Activated gamma-delta T cell treated with anti-CD3 and anti-CD28 coated beads, Interleukin-2, amount 50 U/mL, for 16 hours (primary cell): ENCODE measurements at places on chromosomes 7 and 10.

DNA sequence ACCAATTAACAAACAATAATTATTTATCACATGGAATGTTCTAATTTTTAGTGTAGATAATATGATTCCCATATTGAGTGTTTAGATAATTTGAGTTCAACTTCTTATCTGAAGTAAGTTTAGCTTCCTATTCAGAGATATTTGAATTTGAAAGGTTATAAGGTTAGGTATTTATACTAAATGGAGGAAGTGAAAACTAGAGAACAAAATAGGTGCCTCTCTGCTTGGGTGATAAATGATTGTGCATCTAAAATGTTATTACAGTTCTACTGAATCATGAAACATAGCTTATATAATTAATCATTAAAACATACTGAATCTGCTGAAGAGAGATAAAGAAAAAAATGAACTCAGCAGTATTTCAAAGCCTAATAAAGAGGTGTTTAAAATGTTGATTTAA lies 1174.3 kb downstream of the XPNPEP1 start:
- no peak for DNase-seq

- no peak for DNase-seq
Measured at GRCh38 chr7:42727451-42727850, 184.4 kb downstream of the C7orf25 start.

GRCh38 chr10:117239721-117240620 lies 943 bp upstream of the SLC18A2 start:
- DNase-seq = no peak

- DNase-seq = no peak
Measured at GRCh38 chr10:30587522-30588031, 42.0 kb downstream of the LYZL2 start.

DNA sequence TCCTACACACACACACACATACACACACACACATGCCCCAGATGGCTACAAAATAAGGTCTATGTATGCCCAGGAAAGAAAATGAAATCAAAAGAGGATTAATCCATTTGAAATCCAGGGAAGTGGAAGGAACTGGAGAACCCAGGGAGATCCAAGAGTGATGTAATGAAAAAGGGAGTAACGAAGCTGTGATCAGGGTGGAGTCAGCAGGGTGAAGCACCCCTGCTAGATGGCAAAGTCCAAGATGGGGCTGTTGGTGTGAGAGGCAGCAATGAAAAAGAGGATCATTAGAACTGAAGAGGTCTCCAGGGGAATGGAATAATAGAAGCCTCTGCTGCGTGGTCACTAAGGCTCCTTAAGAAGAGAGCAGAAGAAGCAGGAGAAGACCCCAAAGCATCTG lies 43.6 kb upstream of the IL6 start:
- DNase-seq = no peak

GRCh38 chr10:121796342-121796741 lies 131.5 kb downstream of the ATE1 start:
- DNase-seq = no peak
